ENCODE measurements at places on chromosomes 2 and 18. TPM values are rescaled to one million over a fixed set of nuclear protein-coding genes. Genes with fewer than 3 reads are reported as not detected.

The GPR45 gene
- polyA plus RNA-seq = not detected

The CPLX4 gene
- polyA plus RNA-seq = not detected

The ACVR1C gene
- 0.05 TPM for polyA plus RNA-seq

The CD8B gene
- polyA plus RNA-seq = not detected

The VWA3B gene
- not detected for polyA plus RNA-seq

The ABCG8 gene
- 10.0 TPM for polyA plus RNA-seq

The DLX1 gene
- 0.69 TPM for polyA plus RNA-seq

The RBKS gene
- 8.3 TPM for polyA plus RNA-seq

The PRSS56 gene
- not detected for polyA plus RNA-seq

The SPHKAP gene
- not detected for polyA plus RNA-seq

The MYO5B gene
- 12.4 TPM for polyA plus RNA-seq

The TTN gene
- not detected for polyA plus RNA-seq

The ARID5A gene
- polyA plus RNA-seq = 6.0 TPM

The DOK6 gene
- 12.3 TPM for polyA plus RNA-seq

The ASXL3 gene
- polyA plus RNA-seq = not detected

The C2orf74 gene
- polyA plus RNA-seq = 11.9 TPM

The SRD5A2 gene
- 0.01 TPM for polyA plus RNA-seq

The ADCYAP1 gene
- not detected for polyA plus RNA-seq

The STRADB gene
- 34.1 TPM for polyA plus RNA-seq

The ACVR1 gene
- 6.9 TPM for polyA plus RNA-seq

The EPG5 gene
- 7.1 TPM for polyA plus RNA-seq

The APCDD1 gene
- 6.0 TPM for polyA plus RNA-seq

The TMEM200C gene
- polyA plus RNA-seq = not detected

All from HepG2 (cell line).